ENCODE measurements at places on chromosomes 7 and 10.

DNA sequence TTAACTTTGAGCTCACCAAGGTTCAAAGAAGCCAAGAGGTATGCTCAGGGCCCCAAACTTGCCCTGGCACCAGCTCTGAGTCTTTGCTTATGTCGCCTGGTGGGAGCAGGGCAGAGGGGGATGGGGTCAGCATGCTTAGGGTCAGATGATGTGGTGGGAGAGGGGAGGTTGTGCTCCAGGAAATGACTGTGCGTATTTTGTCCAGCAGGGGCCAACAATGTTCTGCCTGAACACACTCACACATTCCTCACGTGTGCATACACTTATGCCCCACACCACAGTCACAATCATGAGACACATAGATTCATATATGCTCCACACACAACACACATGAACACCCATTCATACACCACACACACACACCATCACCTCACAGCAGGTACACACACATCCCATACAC is 4.4 kb upstream of the RAMP3 start:
- no peak for DNase-seq

GRCh38 chr7:81158189-81158588 is 239.3 kb upstream of the SEMA3C start:
- DNase-seq, result no peak

- DNase-seq, result no peak
Observed at GRCh38 chr7:128110641-128111364, 79.6 kb upstream of the LRRC4 start.

- peak; percentile 49 for DNase-seq
Observed at GRCh38 chr10:28722065-28722803, 44.9 kb downstream of the BAMBI start.

DNA sequence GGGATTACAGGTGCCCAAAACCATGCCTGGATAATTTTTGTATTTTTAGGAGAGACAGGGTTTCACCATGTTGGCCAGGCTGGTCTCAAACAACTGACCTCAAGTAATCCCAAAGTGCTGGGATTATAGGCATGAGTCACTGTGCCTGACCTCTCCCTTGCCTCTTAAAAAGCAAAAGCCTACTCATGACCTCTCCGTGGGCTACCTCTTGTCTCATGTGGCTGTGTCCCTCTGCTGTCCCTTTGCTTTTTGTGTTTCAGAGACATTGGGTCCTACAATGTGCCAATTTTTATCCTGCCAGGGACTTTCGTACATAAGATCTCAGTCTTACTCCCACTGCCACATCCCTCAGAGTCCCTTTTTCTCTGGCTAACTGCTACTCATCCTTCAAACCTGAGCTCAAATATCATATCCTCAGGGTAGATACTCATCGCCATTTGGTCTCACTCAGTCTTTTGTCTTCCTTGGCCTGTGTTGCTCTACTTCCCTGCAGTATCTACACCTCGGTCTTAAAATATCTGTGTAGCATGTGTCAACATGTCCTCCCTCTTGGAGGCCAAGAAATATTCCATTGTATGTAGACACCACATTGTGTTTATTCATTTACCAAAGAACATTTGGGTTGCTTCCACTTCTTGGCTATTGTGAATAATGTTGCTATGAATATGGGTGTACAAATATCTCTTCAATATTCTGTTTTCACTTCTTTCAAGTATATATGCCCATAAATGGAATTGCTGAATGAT is 465.0 kb upstream of the KLF6 start:
- DNase-seq, result no peak

- DNase-seq, result no peak
Observed at GRCh38 chr10:11449761-11450160, 161.7 kb downstream of the USP6NL start.

DNA sequence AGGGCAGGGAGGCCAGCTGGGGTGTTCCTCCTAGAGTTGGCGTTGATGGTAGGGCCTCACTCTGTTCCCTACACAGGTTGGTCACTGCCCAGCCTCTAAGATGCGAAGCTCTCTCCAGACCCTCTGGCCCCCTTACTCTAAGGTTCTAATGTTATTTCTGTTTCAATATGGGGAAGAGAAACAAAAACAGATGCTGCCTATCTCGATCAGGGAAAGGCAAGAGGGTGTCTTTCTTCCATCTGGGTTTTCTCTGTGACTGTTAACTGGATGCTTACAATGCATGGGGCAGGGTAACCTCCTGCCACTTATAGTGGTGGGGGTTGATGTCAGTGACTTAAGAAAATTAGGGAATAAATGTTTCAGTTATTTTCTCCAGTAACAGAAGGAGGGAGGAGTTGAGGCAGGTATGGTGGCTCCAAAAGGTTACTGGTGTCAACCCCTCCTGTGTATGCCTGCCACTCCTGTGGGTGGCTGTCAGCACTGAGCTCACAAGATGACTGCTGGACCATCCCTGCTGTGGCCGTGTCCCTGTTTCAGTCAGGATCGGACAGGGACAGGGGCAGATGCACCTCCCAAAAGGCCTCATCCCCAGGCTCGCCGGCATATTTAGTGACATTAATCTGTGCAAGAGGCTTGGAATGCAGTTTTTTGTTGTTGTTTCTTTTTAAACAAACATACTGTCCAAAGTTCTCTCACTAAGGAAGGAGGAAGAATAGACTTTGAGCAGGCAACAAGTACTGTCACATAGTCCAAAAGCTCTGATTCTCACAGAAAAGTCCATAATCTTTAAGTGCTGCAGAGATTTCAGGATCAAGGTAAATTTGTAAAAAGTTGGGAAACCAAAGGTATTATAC is 39.6 kb upstream of the SYPL1 start:
- no peak for DNase-seq

- no peak for DNase-seq
Observed at GRCh38 chr10:78817361-78817760, 251.4 kb upstream of the ZMIZ1 start.

- no peak for DNase-seq
Observed at GRCh38 chr10:94351089-94351488, 11.7 kb downstream of the NOC3L start.

- DNase-seq, result no peak
Observed at GRCh38 chr7:66747881-66748511, 7.5 kb downstream of the RABGEF1 start.

DNA sequence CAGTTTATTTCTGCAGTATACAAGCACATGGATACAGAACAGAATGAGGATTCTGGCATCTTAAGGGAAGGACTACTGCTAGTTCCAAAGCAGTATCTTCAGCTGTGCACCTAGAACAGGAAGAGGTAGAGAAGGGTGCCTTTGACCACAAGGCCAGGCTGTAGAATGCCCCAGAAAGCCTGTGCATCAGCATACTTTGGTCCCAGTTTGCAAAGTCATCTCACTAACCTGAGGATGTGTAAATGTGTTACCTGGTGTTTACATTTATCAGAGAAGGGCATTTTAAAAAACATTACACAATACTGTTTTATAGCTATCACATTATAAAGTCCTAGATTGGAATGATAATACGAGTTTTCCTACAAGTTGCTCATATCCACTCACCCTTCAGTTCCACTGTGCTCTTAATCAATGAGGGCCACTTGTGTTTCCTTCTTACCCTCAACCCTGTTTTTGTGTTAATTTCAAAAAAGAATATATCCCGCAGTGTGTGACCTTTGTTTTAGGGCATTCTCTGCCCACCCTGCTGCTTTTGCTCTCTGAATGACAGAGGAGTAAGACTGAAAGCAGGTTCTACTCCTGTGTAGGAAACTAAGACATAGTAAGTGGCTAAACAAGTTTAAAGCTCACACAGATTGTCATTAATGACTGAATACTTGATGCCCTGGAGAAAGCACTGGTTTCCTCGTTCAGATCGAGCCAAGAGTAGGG is 3.4 kb downstream of the SLC35G1 start:
- no peak for DNase-seq

- DNase-seq, result no peak
Observed at GRCh38 chr10:121600611-121601010, 2.4 kb upstream of the FGFR2 start.

DNA sequence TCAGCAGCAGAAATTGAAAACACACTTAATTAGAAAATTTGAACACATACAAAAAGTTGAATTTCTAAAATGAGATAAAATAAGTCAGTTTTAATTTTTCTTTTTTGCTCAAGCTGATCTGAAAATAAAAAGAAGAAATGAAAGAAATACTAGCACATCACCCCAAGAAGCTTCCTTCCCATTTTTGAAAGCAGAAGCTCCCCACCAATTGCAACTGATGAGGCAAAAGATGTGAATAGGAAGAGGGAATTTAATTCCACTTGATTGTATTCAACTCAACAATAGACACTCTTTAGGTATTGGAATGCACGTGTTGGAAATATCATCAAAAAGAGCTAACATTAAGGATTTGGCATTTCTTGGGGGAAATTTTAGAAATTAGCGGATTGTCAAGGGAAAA is 175.8 kb downstream of the TRIL start:
- DNase-seq, result no peak

DNA sequence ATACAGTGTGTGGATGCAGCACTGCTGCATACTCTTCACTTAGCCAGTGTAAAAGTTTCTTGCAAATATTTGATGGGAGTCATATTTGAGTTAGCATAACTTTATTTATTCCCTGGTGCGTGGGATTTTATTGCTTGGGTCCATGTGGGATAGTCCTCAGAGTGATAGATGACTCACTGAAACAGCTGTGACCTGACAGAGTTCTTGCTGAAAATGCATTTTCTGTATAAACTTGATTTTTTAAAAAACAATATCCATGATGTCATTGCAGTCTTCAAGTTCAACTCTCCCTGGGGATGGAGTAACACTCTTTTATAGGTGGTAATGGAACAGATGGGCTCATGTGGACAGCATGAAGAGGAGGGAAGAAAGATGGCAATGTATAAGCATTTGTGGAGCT is 310.0 kb downstream of the PPP1R3A start:
- DNase-seq, result no peak

DNA sequence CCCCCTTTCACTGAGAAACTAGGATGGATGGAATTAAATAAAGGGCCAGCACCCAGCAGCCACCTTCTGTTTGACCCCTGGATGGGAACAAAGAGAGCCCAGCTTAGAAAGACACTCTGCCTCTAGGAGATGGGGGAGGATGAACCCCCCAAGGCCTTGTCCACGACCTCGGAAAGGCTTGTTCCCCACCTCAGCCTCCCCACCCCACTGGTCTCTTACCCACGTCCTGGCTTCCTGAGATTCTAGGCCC is 9.7 kb downstream of the ITPRIP start:
- DNase-seq, result no peak

DNA sequence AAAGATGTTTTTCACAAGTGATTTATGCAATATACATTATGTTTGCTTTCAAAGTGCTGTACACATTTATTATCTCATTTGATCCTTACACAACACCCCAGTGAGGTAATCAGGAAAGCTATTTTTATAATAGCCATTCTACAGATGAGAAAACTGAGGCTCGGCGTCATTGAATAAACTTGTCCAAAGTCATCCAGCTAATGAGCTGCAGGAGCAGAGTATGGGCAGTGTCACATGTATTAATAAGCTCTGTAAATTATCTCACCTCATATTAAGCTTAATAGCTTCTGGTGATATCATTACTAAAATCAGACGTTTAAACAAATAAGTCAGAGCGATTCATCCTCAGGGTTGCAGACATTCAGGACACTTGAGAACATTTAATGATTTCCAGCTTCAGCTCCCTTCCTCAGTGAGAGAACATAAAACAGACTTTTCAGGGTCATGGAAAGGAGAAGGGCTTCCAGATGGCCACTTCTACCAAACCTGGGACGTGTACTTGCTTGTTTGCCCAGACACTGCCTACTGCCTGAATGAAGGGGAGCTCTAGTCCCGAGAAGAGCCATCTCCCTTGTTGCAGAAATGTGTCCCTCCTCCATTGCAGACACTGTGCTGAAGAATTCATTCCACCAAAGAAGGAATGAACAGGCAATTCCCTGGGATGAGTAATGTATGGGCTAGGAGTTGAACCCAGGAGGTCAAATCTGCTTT is 20.5 kb upstream of the FZD1 start:
- no peak for DNase-seq

All from hypothalamus (tissue), 51 donors.